ENCODE measurements at places on chromosomes 5 and 9.
A peak's percentile ranks its signal among the peaks of the same experiment; 100 is the strongest.

DNA sequence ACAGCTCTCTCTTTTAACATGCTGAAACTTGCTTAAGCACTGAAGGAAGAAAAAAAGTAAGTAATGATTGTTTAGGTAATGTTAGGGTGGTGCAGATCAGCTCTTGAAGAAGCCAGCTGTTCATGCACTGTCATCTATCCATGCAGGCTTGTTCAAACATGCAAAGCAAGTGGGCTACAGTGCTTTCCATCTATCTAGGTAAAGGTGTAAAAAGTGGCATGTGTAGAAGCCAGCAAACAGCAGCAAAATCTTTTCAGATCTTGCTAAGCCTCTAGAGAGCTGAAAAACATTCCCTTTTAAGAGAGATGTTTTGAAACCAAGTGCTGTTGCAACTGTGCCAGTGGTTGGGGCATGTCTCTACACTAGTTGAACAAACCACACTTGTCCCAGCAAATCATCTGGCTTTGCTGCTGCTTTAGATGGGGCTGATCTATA is 214.4 kb downstream of the EFNA5 start:
- no peak for DNase-seq

DNA sequence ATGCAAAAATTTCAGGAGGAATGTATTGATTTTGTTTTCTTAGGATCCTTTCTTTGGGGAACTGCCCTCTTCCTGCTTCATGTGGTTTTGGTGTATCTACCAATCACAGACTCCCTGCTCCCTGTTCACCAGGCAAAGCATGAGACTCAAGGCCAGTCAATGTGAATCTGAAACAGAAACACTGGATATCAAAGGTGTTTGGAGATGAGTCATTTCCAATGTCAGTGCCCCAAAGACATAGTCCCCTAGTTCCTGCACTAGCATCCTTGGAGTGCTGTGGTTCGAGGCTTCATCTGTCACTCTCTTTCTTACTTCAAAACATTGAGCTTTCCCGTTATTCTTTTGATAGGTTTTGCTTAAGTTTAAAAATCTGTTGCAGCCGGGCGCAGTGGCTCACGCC is 8.1 kb downstream of the PPP3R2 start:
- DNase-seq: no peak

- no peak for DNase-seq
Measured at GRCh38 chr9:100204796-100205195, 105.8 kb downstream of the INVS start.

DNA sequence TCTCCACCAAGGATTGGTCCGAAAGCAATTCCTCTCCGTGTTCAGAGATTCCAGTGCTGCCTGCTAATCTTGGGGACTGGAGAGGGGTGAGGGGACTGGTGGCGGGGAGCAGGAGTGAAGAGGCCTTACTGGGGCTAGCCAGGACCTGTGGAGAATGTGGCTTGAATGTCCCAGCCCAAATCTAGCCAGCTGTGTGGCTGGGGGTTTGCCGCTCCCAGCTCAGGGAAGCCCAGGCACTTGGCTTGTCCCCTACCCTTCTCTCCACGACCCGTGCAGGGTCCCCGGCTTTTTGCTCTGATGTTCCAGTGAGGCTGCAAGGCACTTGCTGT is 2.4 kb downstream of the N4BP3 start:
- no peak for DNase-seq

GRCh38 chr9:136745389-136746154 is 2.8 kb downstream of the LCN6 start:
- no peak for DNase-seq

DNA sequence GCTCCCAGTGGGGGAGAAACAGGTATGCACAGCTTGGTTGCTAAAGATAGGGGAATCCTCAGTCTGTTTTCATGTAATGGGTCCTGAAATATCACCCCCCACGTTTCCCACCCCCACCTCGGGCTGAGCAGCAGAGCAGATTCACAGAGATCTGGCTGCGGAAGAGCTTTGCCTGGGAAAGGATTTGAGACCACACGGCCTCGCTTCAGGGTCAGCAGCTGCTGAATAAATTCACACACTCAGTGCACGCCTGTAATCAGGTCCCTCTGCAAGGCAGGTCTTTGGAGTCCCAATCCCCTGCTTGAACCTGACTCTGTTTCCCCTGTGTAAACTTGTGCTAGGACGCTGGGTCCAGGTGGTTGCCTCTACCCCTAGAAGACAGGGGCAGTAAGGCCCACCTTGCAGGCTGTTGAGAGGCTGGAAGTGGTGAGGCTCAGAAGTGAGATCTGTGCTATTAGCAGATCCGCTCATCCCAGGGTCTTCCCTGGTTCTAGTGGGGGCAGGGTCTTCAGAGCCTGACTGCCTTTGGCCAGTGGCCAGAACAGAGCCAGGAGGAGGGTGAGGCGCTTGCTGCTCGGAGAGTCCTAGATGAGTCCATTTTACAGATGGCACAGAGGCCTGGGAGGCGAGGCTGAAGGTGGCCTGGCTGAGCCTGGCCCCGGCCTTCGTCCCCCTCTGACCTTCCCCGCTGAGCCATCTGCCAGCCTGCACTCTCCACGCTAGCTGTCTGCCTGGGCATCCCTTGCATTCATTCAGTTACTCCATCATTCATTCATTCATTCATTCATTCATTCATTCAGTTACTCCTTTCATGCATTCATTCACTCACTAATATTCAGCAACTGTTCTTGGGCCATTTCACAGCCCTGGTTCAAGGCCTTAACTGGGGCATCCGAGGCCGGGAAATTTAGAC is 16.7 kb upstream of the NEURL1B start:
- DNase-seq: no peak

DNA sequence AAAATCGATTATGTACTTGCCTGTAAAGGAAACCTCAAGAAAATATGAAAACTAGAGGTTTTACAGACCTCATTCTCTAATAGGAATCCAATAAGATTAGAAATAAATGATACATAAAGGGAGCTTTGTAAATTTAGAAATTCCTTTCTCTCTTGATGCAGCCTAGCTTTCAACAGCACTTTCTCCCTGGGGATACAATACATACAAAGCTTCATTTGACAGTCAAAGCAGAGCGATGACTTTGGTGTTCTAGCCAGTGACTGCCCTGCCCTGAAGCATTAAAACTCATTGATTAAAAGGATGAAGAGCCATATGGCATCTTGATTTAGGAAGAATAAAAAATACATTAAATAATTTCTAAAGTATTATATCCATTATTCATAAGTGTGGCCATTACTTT is 46.3 kb upstream of the GLIS3 start:
- no peak for DNase-seq

- DNase-seq: peak; percentile 16
Measured at GRCh38 chr5:36177715-36178523, 26.0 kb downstream of the SKP2 start.

DNA sequence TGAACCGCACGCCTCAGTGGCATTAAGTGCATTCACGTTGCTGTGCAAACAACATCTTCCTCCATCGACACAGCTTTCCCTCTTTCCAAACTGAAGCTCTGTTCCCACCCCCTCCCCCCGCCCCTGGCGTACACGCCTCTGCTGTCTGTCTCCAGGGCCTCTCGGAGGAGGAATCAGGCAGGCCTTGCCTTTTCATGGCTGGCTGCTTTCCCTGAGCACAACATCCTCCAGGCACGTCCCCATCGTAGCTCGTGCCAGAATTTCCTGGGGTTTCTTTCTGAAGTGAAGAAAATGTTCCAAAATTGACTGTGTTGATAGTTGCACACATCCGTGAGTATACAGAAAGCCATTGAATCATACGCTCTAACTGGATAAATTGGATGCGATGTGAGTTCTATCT is 22.3 kb upstream of the TMEM250 start:
- peak; percentile 73 for DNase-seq

DNA sequence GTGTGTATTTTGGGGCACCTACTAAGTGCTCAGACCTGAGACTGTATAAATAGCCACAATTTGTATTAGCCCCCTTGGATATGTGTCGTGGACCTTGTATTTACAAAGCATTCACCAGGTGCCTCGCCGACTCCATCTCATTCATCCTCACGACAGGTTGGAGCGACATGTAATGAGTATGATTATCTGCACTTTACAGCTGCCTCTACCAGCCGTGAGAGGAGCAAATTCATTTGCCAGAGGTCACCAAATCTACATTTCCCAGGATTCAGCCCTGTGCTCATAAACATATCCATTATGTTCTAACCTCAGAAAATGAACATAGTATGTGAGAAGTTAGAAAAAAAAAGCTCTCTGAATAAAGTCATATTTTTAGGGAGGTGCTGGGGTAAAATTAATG is 167.4 kb downstream of the ZDHHC21 start:
- DNase-seq: no peak

GRCh38 chr9:90880669-90881068 is 79.0 kb downstream of the SYK start:
- DNase-seq: no peak

DNA sequence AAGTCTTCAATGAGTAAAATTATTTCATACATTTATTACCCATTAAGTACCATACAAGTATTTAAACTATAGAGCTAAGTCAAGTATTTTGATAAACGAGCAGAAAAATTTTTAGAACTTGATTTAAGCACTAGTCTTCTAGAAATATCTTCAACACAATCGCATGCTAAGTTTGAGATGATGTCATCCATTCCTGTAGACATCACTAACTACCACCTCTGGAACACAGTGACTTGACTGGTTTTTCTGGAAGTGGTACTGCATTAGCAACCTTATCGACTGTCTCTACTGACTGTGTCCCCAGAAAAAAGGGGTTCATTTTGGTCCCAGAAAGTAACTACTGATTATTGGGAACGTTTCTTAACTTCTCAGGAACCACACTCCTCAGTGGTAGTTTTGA is 69.0 kb downstream of the CDC14B start:
- DNase-seq: no peak

DNA sequence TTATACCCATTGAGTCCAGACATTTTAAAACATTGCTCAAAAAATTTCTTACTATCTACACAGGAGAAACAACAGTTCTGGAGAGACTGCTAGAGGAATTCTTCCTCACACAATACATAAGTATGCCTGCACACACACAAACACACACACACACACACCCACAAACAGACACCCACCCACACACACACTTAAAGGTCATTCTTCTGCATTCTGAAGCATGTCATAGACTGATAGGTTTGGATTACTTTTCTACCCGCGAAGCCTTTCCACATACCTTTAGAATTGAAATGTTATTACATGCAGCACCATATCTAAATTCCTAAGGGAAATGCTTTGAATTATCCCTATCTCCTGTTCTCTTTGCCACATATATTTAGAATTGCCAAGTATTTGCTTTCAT is 80.2 kb downstream of the FAM174A start:
- DNase-seq: no peak

- no peak for DNase-seq
Measured at GRCh38 chr5:110872963-110873362, 134.2 kb downstream of the SLC25A46 start.

DNA sequence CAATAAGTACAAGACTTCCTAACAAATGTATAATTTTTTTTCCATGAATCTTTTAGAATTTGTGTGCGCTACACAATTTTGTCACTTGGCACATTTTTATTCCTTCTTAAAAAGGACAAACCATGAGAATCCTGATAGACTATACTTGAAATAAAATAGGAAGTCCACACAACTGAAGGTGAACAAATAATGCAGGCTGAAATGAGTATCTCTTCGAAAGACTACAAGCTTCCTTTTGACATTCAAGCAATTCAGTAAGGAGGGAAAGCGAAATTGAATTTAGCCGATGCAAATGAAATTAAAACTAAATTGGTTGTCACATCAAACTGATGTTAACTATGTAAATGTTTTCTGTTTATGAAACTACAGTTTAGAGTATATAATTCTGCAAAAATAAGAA is 374.4 kb upstream of the CCNH start:
- DNase-seq: no peak

GRCh38 chr5:112880219-112880964 is 19.3 kb downstream of the SRP19 start:
- DNase-seq: no peak

DNA sequence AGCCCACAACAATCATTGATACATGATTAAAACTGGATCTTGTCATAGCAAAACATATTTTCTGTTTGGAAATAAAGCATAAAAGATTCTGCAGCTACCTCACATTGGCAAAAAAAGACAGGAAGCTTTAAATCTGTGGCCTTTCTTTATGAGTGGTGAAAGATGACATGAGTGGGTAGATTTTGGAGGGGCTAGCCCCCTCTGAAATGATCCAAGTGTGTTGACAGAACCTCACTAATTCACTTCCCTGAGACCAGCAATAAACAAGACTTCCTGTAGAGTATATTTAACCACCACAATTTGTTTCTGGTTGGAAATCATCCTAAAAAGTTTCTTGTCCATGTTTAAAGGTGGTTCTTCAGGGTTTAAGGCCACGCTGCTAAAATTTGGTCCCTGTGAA is 530.8 kb downstream of the SPATA31D1 start:
- DNase-seq: no peak

- DNase-seq: no peak
Measured at GRCh38 chr5:1723957-1724821, 75.4 kb downstream of the MRPL36 start.

DNA sequence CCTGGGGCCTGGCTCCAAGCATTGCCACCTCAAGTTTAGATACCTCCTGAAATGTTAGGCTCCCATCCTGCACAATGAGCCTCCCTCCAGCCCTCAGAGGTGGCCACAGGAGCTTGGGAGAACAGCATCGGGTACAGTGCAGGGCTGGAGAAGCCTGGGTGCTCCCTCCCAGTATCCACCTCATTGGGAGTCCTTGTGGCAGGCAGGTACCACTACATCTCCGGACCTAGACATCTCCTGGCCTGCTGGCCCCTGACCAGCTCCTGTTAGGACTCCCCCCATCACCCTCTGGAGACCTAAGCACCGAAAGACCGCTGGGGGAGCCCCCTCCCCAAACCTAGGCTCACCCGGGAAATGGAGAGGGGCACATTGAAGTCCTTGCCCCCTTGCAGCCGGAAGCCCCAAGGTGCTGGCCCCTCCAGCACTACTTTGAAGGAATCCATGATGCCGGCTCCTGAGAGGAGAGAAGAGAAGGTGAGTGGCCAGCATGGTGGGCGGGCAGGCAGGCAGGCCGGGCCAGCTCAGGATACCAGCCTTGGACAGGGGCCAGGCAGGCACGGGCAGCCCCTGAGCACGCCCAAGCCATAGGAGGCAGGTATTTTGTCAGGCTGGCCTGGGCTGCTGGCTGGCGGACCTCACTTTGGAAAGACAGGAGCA is 1.2 kb downstream of the PDLIM7 start:
- DNase-seq: peak; percentile 76

DNA sequence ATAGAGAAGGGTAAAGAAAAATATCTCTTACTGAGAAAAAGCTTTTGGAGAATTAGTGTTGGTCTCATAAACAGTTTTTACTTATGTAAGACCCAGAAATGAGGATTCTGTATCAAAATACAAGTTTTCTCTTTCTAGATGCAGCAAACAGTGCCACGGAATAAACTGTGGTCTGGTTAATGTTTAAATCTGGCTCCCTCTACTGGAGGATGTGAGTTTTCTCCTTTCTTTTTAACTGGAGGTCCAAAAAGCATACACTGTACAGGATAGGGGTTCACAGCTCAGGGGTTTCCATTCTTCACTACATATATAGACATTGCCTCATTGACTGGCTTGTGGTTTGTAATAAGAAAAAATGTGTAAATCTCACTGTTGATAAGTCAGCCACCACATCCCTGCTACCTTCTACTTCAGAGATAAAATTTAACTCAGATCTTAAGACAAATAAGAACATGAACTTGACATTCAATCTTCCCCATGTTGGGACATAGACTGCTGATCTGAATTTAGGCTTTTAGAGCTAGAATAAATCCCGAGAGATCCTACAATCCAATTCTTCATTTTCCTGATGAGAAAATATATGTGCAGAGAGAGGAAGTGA is 98.9 kb downstream of the CFAP95 start:
- DNase-seq: no peak

All from thyroid gland (tissue), 4 donors.